Fibroblast of the aortic adventitia (primary cell): ENCODE measurements at places on chromosomes 6 and 20. TPM values are rescaled to one million over a fixed set of nuclear protein-coding genes. Genes with fewer than 3 reads are reported as not detected.

The DEFB125 gene
- not detected in 2 replicates for total RNA-seq

The ZNF391 gene
- total RNA-seq, result 1.4 and 3.0 TPM in 2 replicates

The MLIP gene
- not detected in 2 replicates for total RNA-seq

The FAM209B gene
- total RNA-seq, result not detected in 2 replicates

The GPX6 gene
- total RNA-seq, result not detected in 2 replicates

The PIGU gene
- total RNA-seq, result 3.7 and 21.1 TPM in 2 replicates

The CST2 gene
- total RNA-seq, result 0.36 TPM in 1 of 2 replicates, not detected in the other

The ADIG gene
- not detected in 2 replicates for total RNA-seq

The SSTR4 gene
- total RNA-seq, result not detected in 2 replicates

The SIRPB1 gene
- 0.90 TPM in 1 of 2 replicates, not detected in the other for total RNA-seq
